ENCODE measurements at places on chromosomes 2 and 18.

GRCh38 chr2:189835855-189836558 is 51.8 kb downstream of the PMS1 start:
- peaks cover 12% of the 10 kb centered on the region for H3K4me1 ChIP-seq
- H3K36me3 ChIP-seq, result peaks cover 37% of the 10 kb centered on the region
- DNase-seq, result no peak
- no peak overlapping the region for H3K27ac ChIP-seq
- no peaks in the 10 kb centered on the region for H3K27me3 ChIP-seq
- no peak overlapping the region for H3K4me3 ChIP-seq

DNA sequence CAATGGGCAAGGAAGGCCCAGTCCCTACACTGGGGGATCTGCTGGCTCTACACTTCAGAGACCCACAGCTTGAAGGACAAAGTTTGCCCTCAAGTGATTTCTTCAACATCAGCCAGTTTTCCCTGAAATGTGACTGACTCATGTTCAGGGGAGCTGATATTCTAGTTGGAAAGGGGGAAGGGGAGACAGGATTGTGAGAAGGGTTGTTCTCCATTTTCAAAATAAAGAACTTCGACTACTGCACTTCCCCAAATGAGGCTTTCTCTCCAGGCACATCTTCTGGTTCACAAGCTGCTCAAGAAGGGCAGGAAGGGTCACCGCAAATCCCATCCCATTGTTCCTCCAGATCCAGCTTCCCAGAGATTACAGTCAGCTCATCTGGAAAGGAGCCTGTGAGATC is 117.6 kb downstream of the BCL2L11 start:
- no peaks in the 10 kb centered on the region for H3K27me3 ChIP-seq
- H3K4me1 ChIP-seq, result no peaks in the 10 kb centered on the region
- H3K36me3 ChIP-seq, result no peaks in the 10 kb centered on the region
- H3K4me3 ChIP-seq, result no peak overlapping the region

- H3K27ac ChIP-seq, result no peak overlapping the region
- H3K4me1 ChIP-seq, result peaks cover 20% of the 10 kb centered on the region
- DNase-seq, result no peak
- H3K36me3 ChIP-seq, result no peaks in the 10 kb centered on the region
- H3K4me3 ChIP-seq, result no peak overlapping the region
- H3K27me3 ChIP-seq, result no peaks in the 10 kb centered on the region
Observed at GRCh38 chr2:204880928-204881327, 335.7 kb downstream of the PARD3B start.

DNA sequence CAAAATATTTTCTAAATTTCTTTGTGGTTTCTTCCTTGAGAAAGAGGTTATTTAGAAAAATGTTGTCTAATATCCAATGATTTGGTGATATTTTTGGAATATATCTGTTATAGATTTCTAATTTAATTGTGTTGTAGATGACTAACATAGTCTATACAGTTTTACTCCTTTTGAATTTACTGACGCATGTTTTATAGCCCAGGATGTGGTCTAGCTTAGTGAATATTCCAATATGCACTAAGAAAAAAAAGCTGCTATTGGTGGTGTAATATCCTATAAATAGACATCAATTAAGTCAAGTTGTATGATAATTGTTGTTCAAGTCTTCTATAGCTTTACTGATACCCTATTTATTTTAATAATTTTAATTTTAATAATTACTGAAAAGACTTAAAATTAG is 240.6 kb upstream of the CYP26B1 start:
- no peak for DNase-seq
- H3K27me3 ChIP-seq, result no peaks in the 10 kb centered on the region
- peaks cover 6% of the 10 kb centered on the region for H3K36me3 ChIP-seq
- no peak overlapping the region for H3K27ac ChIP-seq

GRCh38 chr2:219369447-219369861 is 18.3 kb downstream of the DNPEP start:
- H3K4me1 ChIP-seq, result no peaks in the 10 kb centered on the region
- no peak overlapping the region for H3K27ac ChIP-seq
- no peaks in the 10 kb centered on the region for H3K27me3 ChIP-seq
- DNase-seq, result no peak

All from activated naive CD8-positive, alpha-beta T cell treated with anti-CD3 and anti-CD28 coated beads, Interleukin-2, amount 50 U/mL, for 24 hours (primary cell).